Upper lobe of right lung (tissue), 1 donor: ENCODE measurements at places on chromosomes 16 and 17.

GRCh38 chr17:55742272-55743102, 8.4 kb upstream of the PCTP start:
- no peak for DNase-seq

DNA sequence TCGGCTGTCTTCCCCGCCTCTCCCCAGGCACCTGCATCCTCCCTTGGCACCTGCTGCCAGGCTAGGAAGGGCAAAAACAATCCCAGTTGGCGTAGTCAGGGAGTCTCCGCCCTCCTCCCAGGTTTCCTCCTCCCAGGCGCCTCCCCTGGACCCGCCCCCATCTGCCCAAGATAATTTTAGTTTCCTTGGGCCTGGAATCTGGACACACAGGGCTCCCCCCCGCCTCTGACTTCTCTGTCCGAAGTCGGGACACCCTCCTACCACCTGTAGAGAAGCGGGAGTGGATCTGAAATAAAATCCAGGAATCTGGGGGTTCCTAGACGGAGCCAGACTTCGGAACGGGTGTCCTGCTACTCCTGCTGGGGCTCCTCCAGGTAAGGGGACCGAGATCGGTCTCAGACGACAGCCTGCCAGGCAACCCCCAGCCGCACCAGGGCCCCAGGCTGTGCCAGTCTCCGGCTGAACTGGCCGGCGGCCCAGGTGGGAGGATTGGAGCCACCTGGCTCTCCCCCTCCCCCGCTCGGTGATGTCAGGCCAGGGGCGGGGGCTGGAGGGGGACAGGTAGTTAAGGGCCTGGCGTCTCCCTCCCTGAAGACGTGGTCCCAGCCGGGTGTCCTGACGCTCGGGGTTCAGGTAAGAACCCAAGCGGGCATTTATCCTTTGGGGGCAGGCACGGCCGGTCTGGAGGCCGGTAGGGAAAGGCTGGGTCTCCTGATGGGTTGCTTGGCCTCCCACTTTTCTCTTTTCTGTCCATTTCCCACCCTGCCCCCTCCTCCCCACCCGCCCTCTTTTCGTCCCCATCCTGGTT, at the start of gene GRB7:
Gene GRB7 (plus strand): TSS at position 179 of the 808 bp plus-strand sequence. CDS start 4,364 bp downstream, outside the sequence.
- peak; percentile 91 for DNase-seq

DNA sequence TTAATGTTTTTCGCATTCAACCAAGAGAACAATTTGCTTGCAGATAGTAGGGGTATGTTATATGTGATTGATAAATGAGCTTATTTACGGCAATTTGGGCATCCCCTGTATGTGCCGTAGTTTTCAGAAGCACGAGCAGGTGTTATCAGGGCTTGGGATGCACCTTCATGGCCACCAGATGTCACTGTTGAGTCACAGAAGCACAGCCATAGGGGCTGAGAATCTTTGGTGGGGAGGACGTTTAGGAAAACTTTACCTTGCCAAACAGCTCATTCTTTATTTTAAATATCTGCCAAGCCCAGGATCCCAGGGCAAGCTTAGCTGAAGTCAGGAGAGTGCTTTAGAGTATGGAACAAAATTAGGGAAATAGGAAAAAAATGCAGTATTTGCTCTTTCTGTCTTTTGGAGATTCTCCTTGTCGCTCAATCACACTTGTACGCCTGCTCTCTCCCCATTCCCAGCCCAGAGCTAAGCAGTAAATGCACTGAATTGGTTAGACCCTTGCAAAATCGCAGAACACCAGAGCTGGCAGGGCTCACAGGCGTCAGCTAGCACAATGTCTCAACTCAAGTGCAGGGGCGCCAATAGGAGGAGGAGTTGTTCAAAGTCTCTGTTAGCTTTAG, 93.6 kb upstream of the MPHOSPH6 start:
- no peak for DNase-seq

GRCh38 chr16:86307514-86307903, 202.8 kb upstream of the FOXF1 start:
- DNase-seq = no peak

DNA sequence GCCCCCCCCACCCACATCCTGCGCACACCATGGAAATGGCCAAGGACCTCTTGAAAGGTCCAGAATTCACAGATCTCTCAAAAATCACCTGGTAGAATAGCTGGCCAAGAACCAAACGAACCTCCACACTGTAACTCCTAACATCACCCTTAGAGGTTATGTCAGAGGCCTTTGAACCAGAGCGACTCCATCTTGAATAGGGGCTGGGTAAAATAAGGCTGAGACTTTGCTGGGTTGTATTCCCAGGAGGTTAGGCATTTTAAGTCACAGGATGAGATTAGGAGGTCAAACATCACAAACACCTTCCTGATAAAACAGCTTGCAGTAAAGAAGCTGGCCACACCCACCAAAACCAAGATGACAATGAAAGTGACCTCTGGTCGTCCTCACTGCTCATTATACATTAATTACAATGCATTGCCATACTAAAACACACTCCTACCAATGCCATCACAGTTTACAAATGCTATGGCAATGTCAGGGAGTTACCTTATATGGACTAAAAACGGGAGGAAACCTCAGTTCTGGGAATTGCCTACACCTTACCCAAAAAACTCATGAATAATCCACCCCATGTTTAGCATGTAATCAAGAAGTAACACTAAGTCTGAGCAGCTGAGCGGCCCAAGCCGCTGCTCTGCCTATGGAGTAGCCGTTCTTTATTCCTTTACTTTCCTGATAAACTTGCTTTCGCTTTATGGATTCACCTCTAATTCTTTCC, 34.8 kb downstream of the SYCE1L start:
- DNase-seq = no peak

GRCh38 chr16:16045296-16045695, 95.9 kb downstream of the ABCC1 start:
- DNase-seq = no peak

DNA sequence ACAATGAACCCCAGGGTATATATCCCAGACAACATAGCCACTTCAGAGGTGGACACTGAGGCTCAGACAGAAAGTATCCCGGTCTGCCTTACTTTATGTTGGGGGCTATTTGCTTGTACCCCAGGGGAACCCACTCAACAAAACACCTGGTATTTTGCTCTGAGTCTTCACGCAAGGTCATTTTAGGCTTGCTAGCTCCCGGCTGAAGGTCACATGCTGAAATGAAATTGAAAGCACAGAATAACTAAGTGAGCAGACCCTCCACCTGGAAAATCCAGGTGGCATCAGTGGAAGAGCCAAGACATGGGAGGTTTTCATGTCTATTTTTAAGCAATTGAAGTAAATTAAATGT, 4.1 kb upstream of the KDM8 start:
- DNase-seq = no peak

DNA sequence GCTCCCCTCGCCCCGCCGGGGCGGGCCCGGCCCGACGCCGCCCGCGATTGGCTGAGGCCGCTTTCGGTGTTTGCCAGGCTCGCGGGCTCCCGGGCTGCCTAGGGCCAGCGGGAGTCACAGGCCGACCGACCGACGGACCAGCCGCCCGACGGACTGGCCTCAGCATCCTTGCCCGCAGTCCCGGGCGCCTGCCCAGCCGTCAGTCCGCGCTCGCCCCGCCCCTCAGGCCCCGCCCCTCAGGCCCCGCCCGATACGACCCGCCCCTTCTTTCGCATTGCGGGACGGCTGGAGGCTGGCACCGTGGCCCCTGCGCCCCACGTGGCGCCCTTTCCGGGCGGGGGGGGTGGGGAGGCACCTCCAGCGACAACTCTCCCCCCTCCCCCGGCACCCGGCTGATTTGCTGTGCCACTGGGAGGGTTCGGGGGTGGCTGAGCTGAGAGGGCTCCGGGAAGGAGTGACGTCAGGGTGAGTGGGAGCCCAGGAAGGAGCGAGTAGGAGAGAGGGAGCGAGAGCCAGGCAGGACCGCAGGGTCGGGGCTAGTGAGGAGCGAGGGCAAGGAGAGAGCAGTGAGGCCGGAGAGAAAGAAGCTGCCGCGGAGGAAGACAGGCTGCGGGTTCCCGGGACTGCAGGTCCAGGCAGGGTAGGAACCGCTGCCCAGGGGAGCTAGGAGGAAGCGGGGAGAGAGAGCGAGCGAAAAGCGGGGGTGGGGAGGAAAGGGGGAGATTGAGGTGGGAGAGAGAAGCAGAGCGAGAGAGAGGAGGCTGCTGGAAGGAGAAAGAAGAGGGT, at the start of gene ASPHD1:
Gene ASPHD1 (plus strand): TSS at position 387 of the 786 bp plus-strand sequence. CDS start 484 bp downstream, outside the sequence.
- DNase-seq = peak; percentile 90

GRCh38 chr17:80943346-80944145, 48.1 kb upstream of the CHMP6 start:
- peak; percentile 46 for DNase-seq

- DNase-seq = no peak
Observed at GRCh38 chr17:52147872-52148271, 10.6 kb downstream of the CA10 start.

- peak; percentile 85 for DNase-seq
Observed at GRCh38 chr17:50542795-50543774, 3.9 kb upstream of the SPATA20 start.

- DNase-seq = no peak
Observed at GRCh38 chr17:3660311-3660891, 8.0 kb downstream of the TAX1BP3 start.

GRCh38 chr16:88560714-88561484, 9.3 kb upstream of the ZC3H18 start:
- DNase-seq = no peak

DNA sequence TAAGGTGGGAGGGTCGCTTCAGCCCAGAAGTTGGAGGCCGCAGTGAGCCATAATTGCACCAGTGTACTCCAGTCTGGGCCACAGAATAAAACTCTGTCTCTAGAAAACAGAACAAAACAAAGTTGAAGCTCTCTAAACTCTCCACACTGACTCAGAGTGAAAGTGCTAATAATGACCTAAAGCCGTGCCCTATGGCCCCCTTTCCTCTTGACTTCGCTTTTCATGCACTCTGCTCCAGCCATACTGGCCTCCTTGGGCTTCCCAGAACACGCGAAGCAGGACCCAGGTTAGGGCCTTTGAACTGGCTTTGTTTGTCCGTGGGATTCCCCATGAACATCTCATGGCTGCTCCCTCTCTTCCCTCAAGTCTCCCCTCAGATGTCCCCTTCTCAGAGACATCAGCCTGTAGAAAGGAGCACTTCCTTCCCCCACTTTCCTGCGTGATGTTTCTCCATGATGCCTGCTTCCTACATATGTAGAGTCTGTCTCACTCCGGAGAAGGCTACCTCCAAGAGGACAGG, 18.6 kb upstream of the SPN start:
- DNase-seq = no peak

- DNase-seq = no peak
Observed at GRCh38 chr17:27747462-27748359, 52.6 kb downstream of the NOS2 start.

- no peak for DNase-seq
Observed at GRCh38 chr16:18950469-18951185, 24.4 kb upstream of the SMG1 start.

DNA sequence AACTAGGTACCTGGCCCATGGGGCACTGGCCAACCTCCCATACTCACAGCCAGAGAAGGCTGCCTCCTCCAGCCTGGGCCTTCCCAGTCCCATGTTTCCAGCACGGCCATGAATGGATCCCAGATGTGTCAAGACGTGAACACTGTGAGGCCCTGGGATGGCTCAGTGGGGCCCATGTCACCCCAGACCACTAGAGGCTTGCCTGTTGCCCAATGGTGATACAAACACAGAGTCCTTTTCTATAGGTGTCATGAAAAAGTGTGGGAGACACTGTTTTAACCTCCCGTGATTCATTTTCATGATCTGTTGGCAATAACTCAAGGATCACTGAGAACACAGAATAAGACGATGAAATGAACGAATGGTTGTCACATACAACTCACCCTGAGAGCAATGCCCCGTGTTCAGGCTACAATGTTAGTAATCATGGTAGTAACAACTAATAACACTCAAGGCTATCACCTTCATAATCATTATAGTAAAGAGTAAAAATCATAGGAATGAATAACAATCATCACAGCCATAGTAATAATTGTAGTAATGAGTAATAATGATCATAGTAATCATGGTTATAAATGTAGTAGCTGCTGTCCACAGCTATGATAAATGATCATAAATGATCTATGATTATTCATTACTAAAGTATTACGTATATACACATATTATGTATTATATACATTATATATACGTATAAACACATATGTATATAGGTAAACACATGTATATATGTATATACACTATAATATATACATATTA, 64.0 kb downstream of the DYNLRB2 start:
- DNase-seq = no peak

DNA sequence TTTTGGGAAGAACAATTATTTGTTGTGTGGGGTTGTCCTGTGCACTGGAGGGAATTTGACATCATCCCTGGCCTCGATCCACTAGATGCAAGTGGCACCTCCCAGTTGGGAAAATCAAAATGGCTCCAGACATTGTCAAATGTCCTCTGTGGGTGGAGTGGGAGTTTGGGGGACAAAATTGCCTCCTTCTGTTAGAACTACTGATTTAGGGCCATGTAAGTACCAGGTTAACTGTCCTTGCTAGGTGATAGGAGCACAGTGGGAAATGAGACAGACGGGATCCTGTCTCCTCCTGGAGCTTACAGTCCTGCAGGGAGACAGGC, 56.8 kb downstream of the ARHGAP23 start:
- DNase-seq = no peak

DNA sequence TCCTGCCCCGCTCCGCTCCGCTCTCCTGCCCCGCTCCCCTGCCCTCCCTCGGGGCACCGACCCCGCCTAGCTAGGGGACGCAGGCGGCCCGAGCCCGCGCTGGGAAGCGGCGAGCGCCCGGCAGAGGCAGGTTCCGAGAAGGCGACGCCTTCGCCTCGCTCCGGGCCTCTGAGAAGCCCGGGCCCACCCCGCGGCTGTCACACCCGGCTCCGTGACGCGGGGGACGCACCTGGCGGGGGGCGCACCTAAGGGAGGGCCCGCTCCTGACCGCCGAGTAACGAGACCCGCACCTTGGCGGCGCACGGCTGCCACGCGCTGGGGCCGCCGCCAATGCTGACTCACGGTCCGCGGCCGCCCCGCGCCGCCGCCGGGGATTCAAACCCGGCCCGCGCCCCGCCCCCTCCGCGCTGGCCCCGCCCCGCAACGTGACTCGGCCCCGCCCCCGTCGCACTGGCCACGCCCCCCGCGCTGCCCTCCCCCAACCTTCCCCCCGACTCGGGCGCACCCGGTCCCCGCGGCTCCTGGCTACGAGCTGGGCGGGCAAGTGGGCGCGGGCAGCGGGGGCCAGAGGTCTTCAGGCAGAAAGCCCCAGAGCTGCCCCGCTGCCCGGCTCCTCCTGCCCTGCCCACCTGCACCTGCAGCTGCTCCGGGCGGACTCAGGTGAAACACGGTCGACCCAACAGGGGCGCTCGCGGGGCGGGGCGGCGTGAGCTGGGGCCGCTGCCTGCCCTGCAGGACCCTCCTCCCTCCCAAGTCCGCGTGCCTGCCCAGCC, 27.8 kb downstream of the GNPTG start:
- DNase-seq = peak; percentile 76

GRCh38 chr16:67881621-67882161, 3.0 kb upstream of the NRN1L start:
- no peak for DNase-seq
